Activated CD4-positive, alpha-beta T cell treated with anti-CD3 and anti-CD28 coated beads, Interleukin-2, amount 50 U/mL, for 4 hours (primary cell): ENCODE measurements at places on chromosomes 3 and 15.
A peak's percentile ranks its signal among the peaks of the same experiment; 100 is the strongest.

DNA sequence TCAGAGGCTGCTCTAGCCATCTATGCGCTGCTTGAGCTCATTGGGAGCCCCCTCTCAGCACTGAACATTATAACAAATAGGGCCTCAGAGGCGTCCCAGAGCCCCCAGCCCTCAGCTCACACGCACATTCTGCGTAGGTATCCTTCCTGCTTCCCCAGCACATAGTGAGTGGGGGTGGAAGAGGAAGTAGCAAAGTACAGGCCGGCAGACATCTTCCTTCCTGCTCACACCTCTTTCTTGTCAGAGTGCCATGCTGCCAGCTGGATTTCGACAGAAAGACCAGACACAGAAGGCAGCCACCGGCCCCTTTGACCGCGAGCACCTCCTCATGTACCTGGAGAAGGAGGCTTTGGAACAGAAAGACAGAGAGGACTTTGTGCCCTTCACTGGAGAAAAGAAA lies 16.6 kb downstream of the TMOD2 start:
- DNase-seq: no peak

DNA sequence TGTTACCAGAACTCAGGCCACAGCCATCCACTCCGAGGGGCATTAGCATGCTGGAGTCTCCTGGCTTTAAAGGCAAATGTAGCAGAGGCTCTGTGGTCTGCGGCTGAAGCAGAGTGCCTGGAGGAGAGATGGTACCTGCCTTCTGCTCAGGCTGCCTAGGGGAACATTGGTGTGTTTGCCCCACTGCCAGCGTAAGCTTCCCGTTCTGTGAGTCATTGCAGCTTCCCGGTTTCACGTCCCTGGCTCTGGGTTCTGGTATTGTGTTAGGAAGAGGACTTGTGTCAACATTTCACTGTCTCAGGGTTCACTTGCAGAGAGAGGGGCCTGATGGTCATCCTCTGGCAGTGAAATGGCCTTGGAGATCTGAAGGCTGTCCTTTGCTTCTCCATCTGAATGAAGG lies 1.8 kb downstream of the GASK1A start:
- no peak for DNase-seq

GRCh38 chr15:92582206-92582605 lies 73.4 kb downstream of the FAM174B start:
- DNase-seq: no peak

- peak; percentile 75 for DNase-seq
Observed at GRCh38 chr15:78034495-78035191, 42.9 kb downstream of the TBC1D2B start.
